ENCODE measurements at places on chromosomes 4 and X.

GRCh38 chr4:45865781-45866180 is 258.1 kb downstream of the GABRG1 start:
- no peak for DNase-seq

DNA sequence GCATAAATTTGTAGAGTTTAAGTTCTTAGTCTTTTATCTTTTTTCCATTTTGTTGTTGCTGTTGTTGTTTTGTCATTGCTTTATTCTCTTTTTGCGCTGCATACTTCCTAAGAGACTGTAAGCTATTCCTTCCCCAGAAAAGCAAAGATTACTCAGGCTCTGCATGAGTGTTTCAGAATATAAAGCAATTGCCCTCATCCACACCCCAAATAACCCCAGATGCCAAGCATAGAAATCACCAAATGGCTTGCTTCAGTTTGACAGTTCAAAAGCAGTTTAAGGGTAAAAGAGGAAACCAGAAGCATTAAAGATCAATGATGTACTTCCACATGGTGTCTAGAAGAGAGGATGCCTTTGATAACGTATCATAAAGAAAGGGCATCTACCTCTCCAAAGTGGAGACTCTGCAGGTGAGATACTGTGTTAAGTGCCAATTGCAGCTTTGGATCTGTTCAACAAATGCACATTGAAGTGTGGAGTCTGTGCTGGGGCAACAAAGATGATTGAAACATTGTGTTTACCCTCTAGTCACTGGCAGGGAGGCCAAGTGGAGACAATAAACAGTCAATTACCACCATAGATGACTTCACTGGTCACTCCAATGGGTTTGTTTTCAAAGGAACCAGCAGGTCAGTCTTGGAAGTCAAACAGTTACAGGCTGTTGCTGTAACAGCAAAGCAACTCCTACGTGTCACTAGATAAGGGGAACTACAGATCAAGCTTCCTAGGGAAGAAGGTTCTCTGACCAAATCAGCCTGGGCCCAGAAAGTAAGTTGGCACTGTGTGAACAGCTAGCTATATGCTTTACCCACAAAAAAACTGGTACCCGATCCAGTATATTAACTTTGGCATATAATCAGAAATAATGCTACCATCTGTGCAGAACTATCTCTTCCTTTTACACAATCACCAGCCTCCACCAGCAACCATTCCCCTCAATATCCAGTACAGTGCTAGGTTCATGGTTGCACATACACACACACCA is 40.6 kb upstream of the IL21 start:
- DNase-seq = no peak

GRCh38 chr4:152601156-152601555 is 65.3 kb upstream of the FBXW7 start:
- no peak for DNase-seq

GRCh38 chr4:74474345-74475090 is 29.6 kb downstream of the AREG start:
- no peak for DNase-seq

DNA sequence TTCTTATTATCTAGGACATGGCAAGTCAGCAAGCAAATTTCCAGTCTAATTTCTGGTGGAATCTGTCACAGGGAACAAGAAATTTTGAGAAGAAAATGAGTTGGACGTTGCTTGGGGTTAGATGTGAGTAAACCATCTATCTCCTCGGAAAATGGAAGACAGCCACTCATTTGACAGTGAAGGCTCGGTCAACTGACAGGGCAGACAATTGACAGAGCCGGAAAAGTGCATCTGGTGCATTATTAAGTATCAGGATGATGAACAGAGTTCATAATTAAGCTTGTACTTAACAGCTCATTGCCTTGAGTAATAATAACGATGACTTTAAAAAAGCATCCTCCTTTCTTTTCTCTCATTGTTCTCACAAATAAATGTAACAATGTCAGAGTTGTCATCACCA is 168.4 kb downstream of the MAD2L1 start:
- no peak for DNase-seq

- peak; percentile 59 for DNase-seq
These were observed 339 bp downstream of the CUL4B start for GRCh38 chrX:120560405-120560841.

GRCh38 chr4:98245226-98245625 is 16.0 kb upstream of the RAP1GDS1 start:
- no peak for DNase-seq

DNA sequence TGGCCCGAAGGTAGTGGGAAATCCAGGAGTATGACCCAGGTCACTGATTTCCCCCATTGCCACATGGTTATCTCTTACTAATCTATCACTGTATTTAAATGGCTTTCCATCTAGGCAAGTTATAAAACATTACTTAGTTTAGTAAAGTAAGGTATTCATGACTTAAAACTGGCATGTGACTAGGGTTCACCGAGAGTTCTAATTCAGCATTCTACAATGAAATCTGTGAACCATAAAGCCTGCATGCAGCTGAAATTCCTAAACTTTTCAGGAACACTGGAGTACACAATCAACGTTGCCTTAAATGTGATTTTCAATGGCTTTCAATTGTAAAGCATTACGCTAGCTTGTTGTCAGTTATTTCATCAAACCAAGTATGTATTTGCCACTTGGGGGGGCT is 22.7 kb upstream of the PRPS2 start:
- no peak for DNase-seq

DNA sequence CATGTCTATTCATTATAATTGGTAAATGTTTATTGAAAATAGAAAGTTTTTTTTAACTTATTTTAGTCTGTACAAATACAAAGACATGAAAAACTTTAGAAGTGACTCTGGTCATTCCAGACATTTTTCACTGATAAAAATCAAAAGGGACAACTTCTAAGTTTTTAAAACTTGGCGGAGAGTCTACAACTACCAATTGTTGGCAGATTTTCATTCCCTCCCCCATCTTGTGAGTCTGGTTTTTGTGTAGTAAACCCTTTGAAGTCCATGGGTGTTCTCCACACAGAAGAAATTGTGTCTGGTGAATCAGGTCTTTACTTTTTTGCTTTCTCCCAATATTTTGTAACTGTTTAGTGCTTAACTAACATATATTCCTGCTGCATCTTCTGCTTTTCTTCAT is 336.5 kb downstream of the PDGFC start:
- no peak for DNase-seq

DNA sequence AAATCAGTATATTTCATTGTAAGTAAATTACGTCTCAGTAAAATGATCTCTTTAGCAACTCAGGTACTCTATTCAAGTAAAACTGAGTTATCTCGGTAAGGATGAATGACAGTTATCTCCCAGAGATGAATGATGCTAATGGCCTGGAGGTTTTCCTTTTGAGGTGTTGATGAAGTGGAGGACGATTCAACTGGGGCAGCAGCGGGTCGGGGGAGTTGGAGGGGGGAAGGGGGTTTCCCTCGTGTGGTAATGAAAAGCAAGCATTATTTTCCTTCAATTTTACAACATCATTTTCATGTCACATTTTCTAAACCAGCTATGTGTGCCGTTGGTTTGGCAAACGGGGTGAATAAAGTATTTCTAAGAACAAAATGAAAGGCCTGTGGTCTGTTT is 92.4 kb upstream of the ATXN3L start:
- no peak for DNase-seq

DNA sequence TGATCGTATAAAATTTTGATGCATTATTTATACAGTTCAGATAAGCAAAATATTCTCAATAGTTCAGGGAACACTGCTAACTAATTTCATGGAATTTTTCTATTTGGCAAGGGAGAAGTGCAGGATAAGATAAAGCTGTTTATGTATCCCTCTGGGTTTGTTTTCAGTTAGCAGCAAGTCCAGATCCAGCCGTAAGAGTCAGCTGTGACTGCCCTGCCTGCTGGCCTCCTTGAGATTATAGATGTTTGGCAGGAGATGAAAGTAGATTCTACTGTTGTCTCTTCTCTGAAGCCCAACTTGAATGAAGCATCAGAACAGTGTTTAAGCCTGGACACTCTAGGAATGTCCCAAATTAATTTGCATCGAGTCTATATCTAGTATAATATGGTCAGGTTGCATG is 29.5 kb downstream of the ANTXR2 start:
- no peak for DNase-seq

DNA sequence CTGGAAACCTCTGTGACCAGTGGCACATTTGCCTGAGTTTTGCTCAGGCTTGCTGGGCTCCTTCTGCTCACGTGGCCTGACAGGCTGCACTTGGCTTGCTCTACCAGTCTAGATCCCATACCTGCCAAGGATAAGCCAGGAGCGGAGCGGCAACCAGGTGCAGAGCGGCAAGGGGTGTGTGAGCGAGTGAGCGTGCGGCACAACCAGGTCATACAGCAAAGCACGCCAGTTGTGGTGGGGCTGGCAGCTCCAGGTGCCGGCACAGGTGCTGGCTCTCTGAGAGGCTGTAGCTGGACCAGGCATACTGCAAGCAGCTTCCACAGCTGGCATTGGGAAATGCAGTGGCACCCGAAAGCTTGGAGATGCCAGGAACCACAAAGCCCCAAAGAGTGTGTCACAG is 1495.1 kb downstream of the PCDH7 start:
- peak; percentile 34 for DNase-seq

DNA sequence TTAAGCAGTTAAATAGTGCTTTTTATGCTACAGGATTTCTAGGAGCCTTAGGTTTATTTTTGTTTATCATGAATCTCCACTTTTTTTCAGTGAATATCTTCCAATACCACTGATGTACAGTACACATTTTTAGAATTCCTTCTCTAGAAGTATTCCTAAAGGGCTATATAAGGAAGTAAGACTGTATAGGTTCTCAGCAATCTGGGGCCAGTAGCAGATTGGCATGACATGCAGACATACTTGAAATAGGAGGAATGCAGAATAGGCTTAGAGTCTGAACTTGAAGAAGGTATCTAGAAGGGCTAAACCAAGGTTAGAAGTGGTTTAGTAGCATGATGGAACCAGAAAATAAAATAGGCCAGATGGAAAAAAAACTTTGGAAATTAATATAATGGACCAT is 29.8 kb downstream of the HEPH start:
- DNase-seq = no peak

GRCh38 chr4:103757631-103758030 is 37.8 kb upstream of the TACR3 start:
- DNase-seq = no peak

GRCh38 chr4:123055943-123056342 is 133.5 kb upstream of the NUDT6 start:
- no peak for DNase-seq

DNA sequence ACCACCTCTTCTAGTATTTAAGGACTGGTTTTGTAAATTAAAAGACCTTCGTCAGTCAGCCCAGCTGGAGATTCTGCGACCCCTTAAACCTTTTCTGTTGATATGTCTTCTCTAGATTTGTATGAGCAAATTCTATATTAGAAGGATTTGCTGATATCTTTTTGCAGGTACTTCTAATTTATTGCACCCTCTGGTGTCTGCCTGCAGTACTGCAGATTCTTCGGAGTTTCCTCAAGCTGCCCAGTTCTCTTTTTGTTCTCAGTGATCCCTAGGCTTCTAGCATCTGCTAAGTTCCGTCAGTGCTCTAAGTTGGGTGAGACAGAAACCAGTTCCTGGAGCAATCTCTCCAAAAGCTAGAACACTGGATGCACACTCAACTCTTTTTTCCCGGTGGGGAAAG is 545.2 kb downstream of the C4orf33 start:
- DNase-seq = peak; percentile 12

DNA sequence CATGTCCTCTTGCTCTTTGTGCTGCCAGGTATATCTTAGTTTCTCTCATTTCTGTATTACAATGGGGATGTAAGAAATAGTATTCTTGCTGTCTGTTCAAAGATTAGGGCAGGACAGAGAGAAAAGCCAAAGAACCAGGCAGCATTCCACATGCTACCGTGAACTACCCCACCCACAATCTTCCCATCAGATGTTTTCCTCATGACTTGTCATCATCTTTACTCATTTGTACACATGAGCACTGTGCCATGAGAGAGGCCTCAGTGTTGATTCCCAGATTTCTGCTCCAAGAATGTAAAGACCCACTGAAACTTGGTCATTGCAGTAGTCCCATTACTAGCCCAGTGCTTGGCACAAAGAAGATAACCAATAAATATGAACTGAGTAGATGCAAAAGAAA is 354.6 kb upstream of the RASGEF1B start:
- DNase-seq = no peak

DNA sequence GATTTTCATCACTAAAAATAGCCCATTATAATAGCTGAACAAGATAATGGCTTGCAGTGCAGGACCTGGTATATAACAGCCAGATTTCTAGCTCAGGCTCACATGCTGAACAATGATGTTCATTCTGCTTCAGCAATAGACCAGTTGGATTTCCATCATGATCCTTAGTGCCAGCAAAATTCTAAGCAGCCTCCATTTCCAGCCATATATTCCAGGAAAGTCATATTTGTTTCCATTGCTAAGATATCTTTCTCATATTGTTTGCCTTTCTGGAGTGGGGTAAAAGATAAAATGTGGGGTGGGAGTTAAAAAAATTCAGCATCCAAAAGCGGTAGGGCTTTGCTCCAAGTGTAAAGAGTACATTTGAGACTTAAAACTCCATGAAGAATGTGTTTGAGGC is 2344.1 kb downstream of the PCDH7 start:
- DNase-seq = no peak

GRCh38 chrX:126985027-126985426 is 165.5 kb downstream of the PRR32 start:
- no peak for DNase-seq

GRCh38 chrX:133516686-133517085 is 101.4 kb upstream of the GPC4 start:
- no peak for DNase-seq

- no peak for DNase-seq
These were observed 137.8 kb downstream of the GUCY2F start for GRCh38 chrX:109344101-109344500.

DNA sequence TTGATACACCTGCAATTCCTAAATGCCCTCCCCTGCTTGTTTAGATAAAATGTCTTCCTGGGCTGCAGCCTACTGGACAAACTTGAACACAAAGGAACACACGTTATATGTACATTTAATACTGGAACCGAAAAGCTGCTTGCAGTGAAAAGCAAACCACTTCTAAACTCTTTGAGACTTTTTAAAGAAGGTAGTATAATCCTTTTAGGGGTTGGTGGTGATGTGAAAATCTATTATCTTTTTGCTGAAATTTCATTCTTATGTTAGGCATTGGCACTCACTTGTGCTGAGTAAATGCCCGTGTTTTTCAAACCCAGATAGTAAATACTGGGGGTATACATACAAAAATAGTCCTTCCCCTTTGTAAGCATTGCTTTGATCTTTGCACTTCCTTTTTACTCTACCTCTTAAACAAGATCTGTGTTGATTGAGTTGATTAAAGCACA is 2.2 kb downstream of the NFKB1 start:
- peak; percentile 25 for DNase-seq

Measured in RPMI8226 (cell line).